ENCODE measurements at places on chromosomes 6 and 20.

DNA sequence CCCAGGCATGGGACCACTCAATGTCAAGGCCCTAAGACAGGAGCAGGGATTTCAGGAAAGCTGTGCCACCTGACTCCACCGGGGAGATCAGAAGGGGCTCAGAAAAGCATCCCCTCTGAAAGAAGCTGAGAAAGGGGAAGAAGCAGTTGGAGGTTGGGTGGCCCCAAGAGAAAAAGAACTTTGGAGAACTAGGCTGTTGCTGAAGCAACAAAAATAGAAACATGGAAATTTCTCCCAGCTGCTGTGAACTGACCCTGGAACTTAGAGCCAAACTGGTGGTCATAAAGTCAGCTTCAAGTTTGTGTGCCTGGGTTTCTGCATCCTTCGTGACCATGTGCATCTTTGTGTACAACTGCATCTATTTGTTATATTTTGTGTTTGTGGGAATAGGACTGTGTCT lies 534.5 kb downstream of the MAFB start:
- no peak for DNase-seq

GRCh38 chr6:2830183-2830582 lies 11.5 kb downstream of the SERPINB1 start:
- DNase-seq: no peak

DNA sequence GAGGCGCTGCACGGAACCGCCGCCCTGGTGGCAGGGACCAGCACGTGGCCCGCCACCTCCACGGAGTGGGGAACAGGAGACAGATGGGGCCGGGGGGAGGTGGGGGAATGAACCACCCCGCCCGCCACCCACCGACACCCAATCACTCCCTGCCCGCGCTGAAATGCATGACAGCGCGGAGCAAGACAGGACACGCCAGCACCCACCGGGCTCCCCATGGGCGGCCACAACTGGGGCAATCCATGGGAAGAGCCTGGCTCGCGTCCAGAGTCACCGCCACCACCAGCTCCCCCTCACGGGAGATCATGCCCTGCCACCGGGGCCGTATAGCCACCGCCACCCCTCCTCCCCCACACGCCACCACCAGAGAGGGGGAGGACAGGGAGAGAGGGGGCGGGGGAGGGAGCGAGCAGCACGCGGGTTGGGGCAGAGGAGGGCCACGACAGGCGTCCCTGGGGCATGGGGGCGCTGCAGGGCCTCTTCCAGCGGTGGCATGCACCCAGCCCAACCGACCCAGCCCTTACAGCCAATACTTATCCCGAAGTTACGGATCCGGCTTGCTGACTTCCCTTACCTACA lies 744.3 kb upstream of the DEFB115 start:
- no peak for DNase-seq

DNA sequence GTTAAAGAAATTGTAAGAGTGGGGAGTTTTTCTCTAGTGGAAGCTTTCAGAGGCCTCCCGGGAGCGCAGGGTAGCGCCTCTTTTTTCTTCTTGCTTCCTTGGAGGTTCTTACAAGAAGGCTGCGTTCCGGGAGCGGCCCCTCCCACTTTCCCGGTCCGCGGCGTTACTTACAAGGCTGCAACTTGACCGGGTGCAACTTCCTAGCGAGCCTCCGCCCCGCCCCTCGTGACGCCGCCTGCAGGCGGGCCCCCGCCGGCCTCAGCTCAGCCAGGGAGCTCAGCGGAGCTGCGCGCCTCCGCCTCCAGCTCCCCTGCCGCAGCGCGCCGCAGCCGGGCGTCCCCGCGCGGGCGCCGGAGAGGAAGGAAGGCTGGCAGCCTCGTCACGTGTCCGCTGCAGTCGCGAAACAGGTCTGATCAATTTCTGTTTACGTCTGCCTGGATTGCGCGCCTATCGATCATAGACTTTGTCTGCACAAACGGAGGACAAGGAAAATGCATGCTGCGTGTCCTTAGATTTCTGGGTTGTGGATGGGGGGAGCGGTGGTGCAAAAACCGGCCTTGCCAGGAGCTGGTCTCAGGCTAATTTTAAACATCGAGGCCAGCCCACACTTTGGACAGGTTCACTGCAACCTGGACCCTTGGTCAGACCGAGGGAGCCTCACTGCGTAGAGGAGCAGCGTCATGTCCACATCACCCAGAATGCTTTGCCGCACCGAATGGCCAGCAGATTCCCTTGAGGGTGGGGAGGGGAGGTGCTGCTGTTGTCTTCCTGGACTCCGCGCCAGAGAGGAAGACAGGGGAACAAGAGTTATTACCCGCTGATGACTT lies at the start of the genes FAM217B and PPP1R3D:
Gene FAM217B (plus strand): TSS at position 261 of the 827 bp plus-strand sequence. CDS start 3,555 bp downstream, outside the sequence.
Gene PPP1R3D (minus strand): TSS at position 177 of the 827 bp plus-strand sequence. CDS start 374 bp downstream, outside the sequence.
- DNase-seq: peak; percentile 96

GRCh38 chr20:61930776-61931475 lies 134.8 kb downstream of the TAF4 start:
- DNase-seq: no peak

Data from GM23338 (cell line).